ENCODE measurements at places on chromosomes 1 and 21. TPM values are rescaled to one million over a fixed set of nuclear protein-coding genes. Genes with fewer than 3 reads are reported as not detected.

Gene CLDN17
- total RNA-seq = not detected

Gene KCNE2
- not detected for total RNA-seq

Gene SPTA1
- not detected for total RNA-seq

Gene KCNJ9
- total RNA-seq = 0.13 TPM

Gene AGL
- total RNA-seq = 10.8 TPM

GRCh38 chr1:87318056-87318650 lies 10.5 kb upstream of the LMO4 start:
- no peak for DNase-seq

DNA sequence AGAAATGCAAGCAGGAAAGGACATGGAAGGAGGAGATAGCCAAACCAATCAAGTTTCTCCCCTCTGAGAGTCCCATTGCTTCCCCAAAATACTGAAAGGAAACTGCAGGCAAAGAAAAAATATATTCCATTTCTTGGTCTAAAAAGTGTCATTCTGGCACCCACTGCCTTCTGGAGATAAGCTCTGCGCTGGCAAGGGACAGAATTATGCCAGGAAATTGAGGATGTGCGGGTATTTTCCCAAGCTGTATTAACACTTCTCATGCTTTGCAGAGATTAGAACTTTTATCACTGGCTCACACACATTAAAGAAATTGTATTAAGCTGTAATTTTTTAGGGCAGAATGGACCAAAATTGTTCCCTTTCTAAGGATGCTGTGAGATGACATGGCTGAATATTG lies 381.2 kb upstream of the DUSP10 start:
- no peak for DNase-seq

DNA sequence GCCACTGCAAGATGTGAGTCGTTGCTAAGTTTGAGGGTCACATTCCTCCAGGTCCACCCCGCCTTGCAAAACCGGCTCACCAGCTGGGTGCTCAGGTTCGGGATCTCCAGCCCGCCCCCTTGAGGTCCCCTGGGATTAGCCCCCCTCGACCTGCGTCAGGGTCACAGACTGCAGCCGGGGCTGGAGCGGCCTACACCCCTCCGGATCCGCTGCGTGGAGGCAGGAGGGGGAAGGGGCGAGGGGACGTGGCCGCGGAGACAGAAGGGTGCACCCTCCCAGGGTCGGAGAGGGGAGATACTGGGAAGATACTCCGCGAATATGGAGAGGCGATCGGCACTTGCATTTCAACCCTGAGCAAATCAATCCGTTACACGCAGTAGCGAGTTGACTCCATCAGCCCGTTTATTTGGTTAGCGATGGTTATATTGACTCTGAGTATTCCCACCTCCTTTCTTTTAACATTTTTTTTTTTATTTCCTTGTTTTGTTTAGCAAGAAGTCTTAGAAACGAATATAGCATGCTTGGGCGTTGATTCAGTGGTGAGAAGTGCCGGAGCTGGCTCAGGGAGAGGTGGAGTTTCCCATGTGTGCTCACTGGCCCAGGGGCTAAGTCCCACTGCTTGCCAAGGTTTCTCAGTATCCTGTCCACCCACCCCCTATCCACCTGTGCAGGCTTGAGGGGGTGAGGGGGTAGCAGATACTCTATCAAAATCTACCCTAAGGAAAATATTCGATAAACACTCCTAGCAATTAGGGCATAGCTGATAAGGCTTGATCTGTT lies 997 bp downstream of the IFNAR2 start:
- peak; percentile 75 for DNase-seq

- no peak for DNase-seq
Observed at GRCh38 chr1:228142701-228143136, 2.6 kb downstream of the GUK1 start.

GRCh38 chr1:96944432-96945092 lies 223.0 kb downstream of the PTBP2 start:
- DNase-seq = no peak

DNA sequence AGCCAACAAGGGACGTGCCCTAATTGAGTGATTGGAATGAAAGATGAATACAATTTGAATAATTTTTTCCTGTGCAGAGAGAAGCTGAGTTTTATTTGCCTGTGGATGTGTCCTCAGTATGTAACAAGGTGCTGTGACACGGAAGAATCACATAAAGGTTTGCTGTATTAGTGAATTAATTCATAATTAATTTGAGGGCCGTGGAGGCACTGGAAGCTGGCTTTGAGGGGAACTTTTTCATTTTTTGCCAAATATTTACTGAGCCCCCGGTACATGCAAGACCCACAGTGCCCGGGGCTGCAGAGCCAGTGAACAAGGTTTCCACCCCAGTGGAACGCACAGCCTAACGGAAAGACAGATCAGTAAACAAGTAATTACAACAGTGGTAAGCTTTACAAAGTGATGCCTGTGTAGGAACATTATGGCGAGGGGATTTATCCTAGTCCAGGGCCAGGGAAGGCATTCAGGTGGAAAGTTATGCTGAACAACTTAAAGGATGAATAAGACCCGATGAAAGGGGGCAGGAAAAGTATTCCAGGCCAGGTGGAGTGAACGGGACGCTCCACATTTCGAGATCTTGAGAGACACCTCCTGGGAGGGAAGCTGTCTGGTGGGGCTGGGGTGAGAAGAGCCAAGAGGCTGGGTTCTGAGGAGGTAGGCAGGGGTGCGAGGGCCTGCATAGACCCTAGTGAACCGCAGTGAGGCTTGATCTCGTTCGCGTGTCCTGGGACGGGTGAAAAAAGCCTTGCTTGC lies 773 bp upstream of the RCC2 start:
- DNase-seq = no peak

DNA sequence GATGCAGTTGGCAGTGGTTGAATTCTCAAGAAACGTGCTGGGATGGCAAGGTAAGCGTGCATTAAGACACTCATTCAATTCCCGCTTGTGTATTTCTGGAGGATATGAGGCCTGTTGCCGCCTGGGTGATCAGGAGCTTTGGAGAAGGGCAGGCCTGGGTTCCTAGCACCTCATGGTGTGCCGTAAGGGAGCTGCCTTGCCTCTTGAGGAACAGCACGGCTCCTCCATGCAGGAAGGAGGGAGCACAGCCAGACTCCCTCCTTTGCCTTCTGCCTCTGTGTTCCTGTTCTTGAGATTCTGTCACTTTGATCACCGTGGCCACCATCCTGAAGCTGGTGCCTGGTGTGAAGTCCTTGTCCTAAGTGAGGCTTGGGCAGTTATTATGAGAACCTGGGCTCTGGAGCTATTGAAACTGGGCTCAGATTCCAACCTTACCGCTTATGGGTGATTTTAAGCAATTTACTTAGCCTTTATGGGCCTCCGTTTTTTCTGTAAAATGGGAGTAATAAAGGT lies 18.3 kb downstream of the SLFNL1 start:
- no peak for DNase-seq

GRCh38 chr1:64564891-64565290 lies 95.0 kb downstream of the CACHD1 start:
- DNase-seq = no peak

- DNase-seq = no peak
Observed at GRCh38 chr1:169974067-169974466, 80.4 kb upstream of the SCYL3 start.

DNA sequence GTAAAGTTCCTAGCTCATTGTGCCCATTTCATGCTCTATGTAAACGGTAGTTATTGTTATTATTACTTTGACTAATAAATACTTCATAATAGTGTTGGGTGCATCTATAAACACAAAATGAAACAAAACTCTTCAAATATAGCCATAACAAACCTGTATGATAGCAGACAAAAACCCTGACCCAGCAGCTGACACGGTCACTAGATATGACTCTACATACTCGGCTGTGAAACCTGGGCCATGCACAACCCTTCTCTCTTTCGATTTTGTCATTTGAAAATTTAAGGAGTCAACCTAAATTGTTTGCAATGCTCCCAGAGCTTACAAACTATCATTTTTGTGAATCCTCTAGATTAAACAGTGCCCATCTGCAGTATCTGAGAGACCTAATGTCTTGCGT lies 8.0 kb upstream of the RGS13 start:
- DNase-seq = no peak

- DNase-seq = no peak
Observed at GRCh38 chr21:43353282-43354025, 73.5 kb downstream of the SIK1 start.

- no peak for DNase-seq
Observed at GRCh38 chr21:36889401-36889800, 77.1 kb downstream of the HLCS start.

DNA sequence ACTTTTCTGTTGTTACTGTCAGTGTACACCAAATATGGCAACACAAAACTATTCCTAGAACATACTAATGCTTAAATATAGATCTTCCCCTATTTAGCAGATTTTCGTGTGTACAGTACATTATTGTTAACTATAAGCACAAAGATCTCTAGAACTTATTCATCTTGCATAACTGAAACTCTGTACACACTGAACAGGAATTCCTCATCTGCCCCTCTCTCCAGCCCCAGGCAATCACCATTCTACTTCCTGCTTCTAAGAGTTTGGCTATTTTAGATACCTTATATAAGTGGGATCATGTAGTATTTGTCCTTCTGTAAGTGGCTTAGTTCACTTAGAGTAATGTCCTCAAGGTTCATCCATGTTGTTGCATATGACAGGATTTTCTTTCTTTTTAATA lies 4.5 kb upstream of the RGL1 start:
- no peak for DNase-seq

GRCh38 chr1:114105421-114105979 lies 48.2 kb downstream of the SYT6 start:
- DNase-seq = no peak

- DNase-seq = no peak
Observed at GRCh38 chr1:151492120-151492519, 19.1 kb upstream of the CGN start.

GRCh38 chr1:11482701-11483479 lies 3.9 kb downstream of the DISP3 start:
- DNase-seq = no peak

- DNase-seq = no peak
Observed at GRCh38 chr21:22791986-22792560, 1793.9 kb downstream of the NCAM2 start.

GRCh38 chr1:15128520-15129313 lies 24.8 kb upstream of the TMEM51 start:
- peak; percentile 74 for DNase-seq

GRCh38 chr1:118321840-118322239 lies 136.8 kb upstream of the SPAG17 start:
- no peak for DNase-seq

GRCh38 chr1:182629499-182630096 lies 25.4 kb upstream of the RGS16 start:
- no peak for DNase-seq

- peak; percentile 72 for DNase-seq
Observed at GRCh38 chr1:1678581-1679380, 13.8 kb downstream of the SLC35E2B start.

DNA sequence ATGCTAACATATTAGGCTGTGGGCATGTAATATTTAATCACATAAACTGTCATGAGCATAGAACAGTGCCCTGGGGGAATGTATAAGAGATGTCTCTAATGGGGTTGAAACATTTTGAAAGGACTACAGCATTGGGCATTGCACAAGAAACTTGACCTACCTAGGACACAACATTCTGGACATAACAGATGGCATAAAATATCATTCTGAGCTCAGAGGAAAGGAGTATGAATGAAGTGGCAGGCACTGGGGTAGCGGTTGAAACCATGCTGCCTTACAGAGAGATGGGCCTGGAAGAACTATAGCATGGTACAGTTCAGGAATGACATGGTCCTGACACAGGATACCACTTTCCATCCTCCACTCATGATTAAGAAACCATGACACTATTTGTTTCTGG lies 69.0 kb downstream of the LPAR3 start:
- DNase-seq = no peak
